ENCODE measurements at places on chromosomes 1 and 21.

DNA sequence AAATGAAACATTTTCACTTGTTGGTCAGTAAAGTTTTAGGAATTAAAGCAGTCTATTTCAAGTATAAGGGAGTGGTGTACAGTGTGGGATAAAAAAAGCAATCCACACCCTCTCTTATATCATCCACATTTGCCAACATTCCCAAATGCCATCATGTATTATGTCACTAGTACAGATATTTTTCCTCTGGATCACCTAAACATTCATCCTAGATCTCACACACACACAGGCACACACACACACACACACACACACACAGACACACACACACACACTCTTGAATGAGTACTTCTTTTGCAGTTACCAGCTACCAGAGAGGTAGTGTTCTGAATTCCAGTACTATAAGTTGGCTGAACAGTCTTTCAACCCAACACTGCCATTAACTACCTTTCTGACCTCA, 1369.1 kb upstream of the ADGRL4 start:
- DNase-seq: peak; percentile 89

DNA sequence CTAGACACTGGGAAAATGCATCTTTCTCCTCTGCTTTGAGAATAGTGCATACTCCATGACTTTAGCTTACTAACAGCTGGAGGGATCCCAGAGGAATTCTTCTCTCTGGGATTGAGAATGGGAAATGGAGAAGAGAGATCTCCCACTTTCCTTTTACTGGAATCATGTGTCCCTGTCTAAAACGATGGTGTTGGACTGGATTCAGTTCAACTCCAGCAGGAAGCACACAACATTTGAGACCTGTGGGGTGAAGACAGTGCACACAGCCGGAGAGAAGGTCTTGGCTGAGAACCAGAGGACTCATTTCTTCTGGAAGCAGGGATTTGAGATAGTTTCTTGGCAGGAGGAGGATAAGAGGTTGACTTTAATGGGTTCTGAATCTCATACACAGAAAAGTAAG, 58.7 kb downstream of the TRABD2B start:
- peak; percentile 71 for DNase-seq

DNA sequence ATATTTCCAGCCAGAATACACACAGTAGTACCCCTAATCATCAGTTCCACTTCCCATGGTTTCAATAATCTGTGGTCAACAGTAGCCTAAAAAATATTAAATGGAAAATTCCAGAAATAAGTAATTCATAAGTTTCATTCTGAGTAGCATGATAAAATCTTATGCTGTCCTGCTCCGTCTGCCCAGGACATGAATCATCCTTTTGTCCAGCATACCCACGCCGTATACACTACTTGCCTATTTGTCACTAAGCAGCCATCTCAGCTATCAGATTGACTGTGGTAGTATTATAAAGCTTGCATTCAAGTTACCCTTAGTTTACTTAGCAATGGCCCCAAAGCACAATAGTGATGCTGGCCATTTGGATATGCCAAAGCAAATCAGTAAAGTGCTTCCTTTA, 118.7 kb downstream of the SLC5A9 start:
- DNase-seq: no peak

DNA sequence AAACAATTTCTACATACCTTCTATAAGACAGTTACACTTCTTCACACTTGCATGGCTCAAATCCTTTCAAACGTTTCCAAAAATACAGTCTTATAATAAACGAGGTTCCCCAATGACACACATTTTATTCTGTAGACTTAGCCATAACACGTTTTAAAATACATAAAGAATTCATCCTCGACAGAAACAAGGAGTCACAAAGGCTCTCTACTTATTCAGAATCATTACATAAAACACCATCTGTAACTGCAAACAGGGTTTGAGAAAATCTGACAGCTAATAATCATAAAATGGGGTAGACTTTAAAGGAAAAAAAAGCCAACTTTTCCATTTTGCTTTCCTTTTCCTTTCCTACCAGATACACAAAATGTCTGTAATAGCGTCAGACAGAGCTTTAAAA, 1.8 kb downstream of the PIK3R3 start:
- DNase-seq: no peak

DNA sequence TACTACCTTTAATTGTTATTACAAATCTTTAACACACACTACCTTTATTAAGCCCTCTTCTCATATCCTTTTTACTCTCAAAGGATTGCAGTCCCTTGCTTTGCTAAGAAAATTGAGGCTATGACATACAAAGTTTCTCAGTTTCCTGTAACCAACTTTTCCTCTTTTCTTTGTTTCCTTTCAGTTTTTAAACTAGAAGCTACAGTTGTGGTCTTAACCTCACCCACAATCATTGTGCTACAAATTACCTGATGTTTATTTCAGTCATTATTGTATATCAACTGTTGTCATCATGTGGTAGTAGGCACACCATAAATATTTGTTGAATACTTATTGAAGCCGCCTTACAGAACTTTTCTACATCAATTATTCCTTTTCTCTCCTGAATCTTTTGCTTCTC, 51.8 kb downstream of the SLAMF6 start:
- DNase-seq: no peak

DNA sequence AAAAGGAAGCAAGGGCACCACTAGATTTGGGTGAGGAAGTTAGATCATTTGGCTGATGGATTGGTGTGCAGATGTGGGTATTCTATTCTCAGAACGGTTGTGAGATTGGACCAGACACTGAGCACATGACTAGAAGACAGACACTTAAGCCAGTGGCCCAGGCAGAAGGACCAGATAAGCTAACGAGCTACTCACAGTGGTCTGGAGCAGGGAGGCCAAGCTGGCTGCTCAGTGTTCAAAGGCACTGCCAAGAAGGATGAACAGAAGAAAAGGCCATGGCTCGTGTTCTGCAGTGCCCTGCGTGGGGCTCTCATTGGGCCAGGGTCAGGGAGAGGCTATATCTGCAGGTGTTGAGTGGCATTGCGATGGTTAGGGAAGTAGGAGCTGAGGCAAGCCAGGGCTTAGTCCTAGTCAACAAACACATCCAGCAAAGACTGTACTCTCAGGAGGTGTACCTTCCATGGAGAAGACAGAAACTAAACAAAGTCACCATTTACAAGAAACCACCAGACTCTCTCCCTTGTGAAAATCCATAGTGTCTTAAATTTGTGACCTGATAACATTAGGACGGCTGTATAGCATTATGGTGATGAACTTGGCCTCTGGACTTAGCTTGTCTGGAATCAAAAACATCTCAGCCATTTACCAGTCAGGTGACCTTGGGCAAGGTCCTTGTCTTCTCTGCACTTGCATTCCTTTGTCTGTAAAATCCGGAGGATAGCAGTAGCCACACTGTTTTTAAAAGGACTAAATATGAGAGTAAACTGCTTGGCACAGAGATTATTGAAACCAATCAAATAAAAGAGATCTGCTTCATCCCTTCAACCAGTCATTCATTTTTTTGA, 274.5 kb downstream of the SIPA1L2 start:
- DNase-seq: no peak

- DNase-seq: no peak
Observed at GRCh38 chr1:51534447-51534846, 15.4 kb upstream of the EPS15 start.

DNA sequence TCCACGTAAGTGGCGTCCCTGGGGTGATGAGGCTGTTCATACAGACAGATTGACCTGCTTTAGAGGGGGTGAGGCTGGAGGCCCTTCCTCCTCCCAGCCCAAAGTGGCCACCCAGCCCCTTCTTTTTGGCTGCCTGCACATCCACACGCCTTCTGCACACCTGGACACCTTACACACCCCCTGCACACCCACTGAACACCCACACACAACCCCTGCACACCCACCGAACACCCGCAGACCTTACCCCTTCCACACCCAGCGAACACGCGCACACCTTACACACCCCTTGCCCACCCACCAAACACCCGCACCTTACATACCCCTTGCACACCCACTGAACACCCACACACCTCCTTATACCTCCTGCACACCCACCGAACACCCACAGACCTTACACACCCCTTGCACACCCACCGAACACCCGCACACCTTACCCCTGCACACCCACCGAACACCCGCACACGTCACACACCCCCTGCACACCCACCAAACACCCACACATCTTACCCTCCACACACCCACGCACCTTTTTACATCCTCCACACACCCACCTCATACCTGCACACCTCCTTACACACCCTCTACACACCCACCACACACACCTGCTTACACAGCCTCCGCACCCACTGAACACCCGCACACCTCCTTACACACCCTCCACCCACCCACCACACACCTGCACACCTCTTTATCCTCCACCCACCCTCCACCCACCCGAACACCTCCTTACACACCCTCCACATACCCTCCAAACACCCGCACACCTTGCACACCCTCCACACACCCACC, 37.7 kb downstream of the COQ8A start:
- DNase-seq: no peak

DNA sequence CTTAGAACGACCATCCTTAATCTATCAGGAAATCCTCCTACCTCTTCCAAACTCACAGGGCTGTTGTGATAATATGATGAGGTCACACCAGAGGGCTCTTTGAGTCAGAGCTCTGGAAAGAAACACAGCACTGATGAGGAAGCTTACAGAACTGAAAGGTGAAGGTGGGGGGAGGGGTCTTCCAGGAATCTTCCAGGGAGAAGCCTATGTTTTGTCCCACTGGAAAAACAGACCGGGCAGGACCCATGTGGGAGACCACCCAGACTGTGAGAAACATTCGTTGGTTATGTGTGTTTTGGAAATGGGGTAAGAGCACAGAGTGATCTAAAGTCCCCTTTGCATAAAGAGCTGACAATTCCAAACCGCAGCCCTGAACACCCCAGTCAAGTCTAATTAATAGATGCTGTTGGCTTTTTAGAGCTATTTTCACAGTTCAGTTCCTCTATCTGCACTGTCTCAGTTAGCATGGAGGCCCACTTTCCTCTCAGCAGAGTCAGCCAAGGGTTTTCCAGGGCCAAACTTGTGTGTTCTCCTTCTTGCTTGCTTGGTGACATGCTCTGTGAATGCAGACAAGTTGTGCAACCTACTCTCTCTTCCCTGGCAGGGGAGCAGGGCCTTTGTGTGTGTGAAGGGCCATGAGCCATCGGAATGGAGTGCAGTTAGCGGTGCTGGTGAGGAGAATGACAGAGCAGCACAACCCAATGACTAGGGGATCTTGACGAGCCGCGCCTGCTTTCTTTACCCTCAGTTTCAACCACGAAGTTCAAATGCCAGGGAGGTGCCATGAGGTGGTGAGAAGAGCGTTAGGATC, 12.3 kb downstream of the PHLDA3 start:
- peak; percentile 97 for DNase-seq

- peak; percentile 86 for DNase-seq
Observed at GRCh38 chr1:184061396-184062003, 10.0 kb downstream of the TSEN15 start.

- DNase-seq: peak; percentile 76
Observed at GRCh38 chr1:51214615-51215131, 21.4 kb upstream of the RNF11 start.

GRCh38 chr1:204733869-204734596, 48.5 kb upstream of the LRRN2 start:
- no peak for DNase-seq

DNA sequence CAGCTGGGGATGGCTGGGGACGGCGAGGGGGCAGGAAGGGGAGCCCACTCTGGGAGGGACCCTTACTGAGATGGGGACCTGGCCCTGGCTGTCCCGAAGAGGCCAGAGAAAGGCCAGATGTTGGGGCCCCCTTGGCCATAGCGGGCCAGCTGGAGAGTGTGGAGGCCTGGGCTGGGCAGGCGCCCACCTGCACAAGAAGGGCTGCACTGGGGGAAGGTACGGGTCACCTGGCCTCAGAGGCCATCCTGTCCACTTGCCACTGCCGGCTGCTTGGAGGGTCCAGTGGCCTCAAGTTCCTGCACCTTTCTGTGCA, 5.0 kb upstream of the PLCH2 start:
- no peak for DNase-seq

GRCh38 chr21:34819357-34819999, 150.7 kb downstream of the CLIC6 start:
- DNase-seq: no peak

DNA sequence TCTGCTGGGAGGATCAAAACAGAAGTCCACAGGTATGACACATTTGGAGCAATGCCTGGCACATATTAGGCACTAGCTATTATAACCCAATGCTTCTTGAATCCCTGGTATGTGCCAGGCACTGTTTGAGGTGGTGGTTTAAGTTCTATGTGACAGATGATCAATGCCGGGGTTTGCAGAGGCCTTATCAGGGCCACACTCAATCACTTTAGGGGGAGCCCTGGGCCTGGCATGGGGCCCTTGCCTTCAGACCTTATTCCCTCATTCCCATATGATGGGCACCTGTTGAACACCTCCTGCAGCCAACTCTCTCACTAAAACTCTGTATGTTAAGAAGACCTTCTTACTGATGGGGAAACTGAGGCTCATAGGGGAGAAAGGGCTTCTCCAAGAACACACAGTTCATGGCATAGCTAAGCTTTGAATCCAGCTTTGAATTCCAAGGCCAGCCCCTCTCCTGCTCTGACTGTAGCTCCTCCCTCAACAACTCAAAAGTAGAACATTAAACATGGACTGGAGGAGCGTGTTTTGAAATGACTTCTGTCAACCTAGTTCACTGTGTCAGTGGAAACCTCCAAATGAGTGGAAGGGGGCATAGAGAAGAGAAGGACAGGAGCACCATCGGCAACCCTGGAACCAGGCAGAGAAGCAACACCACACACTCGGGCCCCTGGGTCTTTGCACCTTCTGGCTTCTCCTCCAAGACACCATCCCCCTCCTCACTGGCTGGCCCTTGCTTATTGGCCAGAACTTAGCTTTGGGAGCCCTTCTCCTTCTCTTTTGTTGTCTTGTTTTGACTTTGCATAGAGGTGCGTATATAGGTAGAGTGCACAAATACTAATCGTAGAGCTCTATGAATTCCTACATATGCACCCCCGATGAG, 6.6 kb upstream of the IFFO2 start:
- no peak for DNase-seq

DNA sequence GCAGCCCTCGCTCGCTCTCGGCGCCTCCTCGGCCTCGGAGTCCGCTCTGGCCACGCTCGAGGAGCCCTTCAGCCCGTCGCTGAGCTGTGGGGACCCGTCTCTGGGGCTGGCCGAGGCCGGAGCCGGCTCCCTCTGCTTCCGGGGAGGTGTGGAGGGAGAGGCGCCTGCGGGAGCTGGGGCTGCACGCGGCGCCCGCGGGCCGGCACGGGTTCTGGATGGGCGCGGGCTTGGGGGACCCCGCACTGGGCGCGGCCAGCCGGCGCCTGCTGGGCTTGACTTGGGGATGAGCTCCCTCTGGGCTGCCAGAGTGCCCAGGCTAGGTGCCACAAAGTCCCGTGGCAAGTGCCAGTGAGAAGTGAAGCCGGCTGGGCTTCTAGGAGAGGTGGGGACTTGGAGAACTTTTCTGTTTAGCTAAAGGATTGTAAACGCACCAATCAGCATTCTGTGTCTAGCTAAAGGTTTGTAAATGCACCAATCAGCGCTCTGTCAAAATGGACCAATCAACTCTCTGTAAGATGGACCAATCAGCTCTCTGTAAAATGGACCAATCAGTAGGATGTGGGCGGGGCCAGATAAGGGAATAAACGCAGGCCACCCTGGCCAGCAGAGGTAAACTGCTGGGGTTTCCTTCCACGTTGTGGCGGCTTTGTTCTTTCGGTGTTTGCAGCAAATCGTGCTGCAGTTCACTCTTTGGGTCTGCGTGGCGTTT, 20.2 kb downstream of the EXOC8 start:
- DNase-seq: no peak
